ENCODE measurements at places on chromosomes 1 and 21.

DNA sequence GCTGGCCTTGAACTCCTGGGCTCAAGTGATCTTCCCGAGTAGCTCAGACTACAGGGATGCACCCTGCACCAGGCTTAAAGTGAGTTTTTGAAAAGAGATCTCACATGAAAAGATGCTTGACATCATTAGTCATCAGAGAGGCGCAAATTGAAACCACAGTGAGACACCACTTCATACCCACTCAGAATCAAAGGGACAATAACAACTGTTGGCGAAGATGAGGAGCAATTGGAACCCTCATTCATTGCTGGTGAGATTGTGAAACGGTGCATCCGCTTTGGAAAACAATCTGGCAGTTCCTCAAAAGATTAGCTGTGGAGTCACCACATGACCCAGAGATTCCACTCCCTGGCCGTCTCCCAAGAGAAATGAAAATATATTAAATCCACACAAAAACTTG lies 122.3 kb downstream of the PGBD5 start:
- DNase-seq = no peak

DNA sequence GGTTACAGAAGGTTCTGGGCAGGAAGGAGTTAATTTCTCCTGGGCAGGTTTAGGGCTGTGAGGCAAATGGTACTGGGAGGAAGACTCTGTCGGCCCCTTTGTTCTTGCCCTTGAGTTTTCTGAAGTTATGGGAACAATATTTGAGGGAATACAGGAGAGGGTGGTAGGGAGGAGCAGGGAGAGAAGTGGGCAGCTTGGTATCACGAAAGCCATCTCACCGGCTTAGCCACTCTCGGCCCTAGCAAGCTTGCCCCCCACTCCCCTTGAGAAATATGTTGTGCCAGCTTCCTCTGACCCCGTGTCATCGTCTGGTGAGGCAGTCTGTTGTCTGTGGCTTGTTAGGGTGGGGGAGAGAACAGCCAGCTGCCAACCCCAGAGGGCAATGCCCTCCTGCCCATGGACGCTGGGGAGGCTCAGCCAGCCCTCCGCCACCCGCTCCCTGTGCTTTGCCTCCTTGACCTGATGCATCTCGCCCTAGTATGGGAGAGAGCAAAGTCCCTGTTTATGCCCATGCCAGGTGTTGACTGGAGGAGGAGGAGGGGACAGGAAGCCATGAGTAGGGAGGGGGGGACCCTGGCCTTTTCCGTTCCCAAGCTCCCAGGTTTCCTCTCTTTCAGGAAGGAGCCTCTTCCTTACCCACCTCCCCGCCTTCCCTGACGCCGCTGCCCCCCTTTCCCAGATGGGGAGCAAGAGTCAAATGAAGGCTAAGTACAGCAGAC lies 1.2 kb downstream of the EFNA1 start:
- no peak for DNase-seq

DNA sequence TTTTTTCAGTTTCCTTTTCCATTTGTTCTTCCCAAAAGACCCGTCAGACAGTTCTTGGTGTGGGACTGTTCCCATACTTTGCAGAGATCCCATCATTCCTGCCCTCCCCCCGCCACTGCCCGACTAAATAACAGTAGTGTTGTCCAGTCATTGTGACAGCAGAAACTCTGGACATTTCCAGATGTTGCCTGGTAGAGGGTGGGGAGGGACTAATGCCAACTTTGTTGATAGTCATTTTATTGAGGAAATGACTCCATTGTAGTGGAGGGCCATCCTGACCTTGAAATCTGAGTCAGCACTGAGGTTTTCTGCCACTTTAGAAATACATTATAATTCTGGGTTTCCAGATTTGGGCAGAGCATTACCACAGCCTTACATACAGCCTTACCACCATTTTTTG lies 85.4 kb downstream of the CEP350 start:
- no peak for DNase-seq

- DNase-seq = no peak
Observed at GRCh38 chr1:44939061-44939460, 47.3 kb downstream of the EIF2B3 start.

GRCh38 chr1:157969697-157970485 lies 23.6 kb upstream of the KIRREL1 start:
- no peak for DNase-seq

- DNase-seq = no peak
Observed at GRCh38 chr1:87800006-87800405, 471.3 kb downstream of the LMO4 start.

DNA sequence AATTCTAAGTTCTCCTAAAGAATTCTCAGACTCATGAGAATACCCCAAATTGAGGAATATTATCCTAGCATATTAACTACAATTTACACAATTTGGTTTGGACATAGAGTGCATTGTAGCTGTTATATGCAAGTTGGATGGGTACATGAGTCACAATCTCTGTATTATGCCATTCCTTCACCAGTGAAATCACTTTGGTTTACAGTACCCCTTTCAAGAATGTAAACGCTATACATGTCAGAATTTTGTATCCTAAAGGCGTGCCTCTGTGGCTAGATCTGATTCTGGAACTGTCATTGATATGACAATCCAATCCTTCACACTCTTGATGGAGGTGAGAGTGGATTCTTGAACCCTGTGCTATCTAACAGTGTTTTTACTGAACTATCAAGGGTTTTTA lies 6.7 kb upstream of the IL10RB start:
- no peak for DNase-seq

DNA sequence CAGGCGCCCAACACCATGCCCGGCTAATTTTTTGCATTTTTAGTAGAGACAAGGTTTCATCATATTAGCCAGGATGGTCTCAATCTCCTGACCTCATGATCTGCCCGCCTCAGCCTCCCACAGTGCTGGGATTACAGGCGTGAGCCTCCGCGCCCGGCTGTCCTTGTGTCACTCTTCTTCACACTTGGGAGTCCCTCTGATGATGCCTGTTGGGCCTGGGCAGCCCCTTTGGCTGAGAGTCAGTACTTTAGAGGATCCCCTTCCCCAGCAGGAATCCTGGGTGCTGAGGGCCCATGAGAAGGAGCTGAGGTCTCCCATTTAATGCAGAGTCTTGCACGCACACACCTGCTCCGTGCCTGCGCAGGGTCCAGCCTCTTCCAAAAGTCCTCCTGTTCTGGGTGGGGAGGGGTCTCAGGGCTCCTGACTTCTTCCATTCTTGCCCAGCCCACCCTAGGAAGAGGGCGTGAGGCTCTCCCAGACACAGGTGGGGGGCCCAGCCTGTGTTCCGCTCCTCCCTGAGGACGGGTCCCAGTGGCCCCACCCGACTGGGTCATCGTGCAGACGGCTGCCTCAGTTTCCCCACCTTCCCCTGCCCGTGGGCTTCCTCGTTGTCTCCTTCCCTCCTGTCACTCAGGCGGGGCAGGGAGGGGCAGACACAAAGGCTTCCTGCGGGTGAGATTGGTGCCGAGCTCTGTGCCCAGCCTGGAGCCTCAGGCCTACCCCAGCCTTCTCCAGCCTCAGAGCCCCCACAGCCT lies 3.9 kb downstream of the TTLL10 start:
- DNase-seq = no peak

- no peak for DNase-seq
Observed at GRCh38 chr1:1892763-1893120, 1.9 kb upstream of the GNB1 start.

DNA sequence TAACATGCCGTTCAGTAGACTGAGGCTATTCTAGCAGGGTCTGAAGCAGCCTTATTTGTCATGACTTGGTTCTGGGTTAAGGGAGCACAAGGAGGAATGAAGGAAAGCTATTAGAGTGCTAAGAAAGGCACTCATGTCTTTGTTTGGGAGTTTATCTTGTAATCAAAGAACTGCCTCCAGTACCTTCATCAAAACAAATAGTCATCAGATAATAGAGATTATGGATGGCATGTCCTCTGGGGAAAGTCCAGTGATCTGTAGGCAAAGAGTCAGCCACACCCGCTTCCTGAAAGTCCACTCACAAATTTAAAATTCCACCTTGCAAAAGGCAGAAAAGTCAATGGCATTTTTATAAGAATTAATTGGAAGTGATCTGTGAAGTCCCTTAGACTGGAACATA lies 56.8 kb downstream of the ESRRG start:
- no peak for DNase-seq

DNA sequence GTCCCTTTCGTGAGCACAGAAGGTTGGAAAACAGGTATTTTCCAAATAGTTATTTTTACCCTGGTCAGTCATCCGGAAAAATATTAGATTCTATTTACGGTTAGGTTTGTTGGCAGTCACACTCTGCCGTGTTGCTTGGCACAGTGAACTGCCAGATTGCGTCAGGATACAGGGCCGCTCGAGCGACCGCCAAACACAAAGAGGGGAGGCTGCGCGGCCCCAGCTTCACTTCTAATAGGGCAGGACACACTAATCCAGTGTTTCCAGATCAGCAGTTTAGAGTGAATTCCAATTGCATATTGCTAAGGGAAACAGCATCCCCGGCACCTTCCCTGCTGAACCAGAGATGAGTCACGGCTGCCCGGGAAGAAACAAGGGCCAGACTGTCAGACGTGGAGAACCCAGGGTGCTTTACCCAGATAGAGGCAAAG lies 22.9 kb downstream of the UMODL1 start:
- no peak for DNase-seq

DNA sequence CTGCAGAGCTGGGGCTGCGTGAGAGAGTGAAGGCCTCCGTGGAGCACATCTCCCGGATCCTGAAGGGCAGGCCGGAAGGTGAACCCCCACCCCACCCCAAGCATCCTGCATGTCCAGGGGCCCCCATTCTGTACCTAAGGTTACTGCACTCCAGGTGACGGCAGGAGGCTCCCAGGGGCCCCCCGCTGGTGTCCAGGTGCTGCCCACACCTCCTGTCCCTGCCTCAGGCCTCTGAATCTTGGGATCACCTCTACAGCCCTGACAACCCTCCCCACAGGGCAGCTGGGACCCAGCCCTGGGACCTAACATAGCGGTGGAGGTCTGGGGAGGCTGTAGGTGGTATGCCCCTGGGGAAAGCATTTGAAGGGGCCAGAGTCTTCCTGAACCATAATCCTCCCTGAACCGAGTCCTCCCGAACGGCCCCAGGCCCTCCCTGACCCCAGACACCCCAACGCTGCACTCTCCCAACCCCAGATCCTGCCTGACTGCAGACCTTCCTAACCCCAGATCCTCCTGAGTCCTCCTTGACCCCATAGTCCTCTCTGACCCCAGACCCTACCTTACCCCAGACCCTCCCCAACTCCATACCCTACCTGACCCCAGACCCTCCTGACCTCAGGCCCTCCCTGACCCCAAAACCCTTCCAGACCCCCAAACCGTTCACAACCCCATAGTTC lies 33.5 kb downstream of the TRIM11 start:
- DNase-seq = no peak

GRCh38 chr1:235571482-235571881 lies 67.2 kb upstream of the B3GALNT2 start:
- DNase-seq = no peak

DNA sequence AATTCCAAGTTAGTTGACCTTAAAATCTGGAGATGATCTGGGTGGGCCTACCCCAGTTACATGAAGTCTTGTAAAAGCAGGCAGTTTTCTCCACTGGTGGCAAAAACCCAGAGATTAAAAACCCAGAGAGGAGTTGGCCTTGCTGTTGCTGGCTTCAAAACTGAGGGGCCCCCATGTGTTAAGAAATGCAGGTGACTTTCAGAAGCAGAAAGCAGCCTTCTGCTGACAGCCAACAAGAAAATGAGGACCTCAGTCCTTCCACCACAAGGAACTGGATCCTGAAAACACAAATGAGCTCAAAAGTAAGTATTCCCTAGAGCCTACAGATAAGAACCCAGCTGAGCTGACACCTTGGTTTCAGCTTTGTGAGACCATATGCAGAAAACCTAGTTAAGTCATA lies 343.7 kb upstream of the ZRANB2 start:
- no peak for DNase-seq

- no peak for DNase-seq
Observed at GRCh38 chr1:94042388-94042787, 78.6 kb downstream of the ABCA4 start.

GRCh38 chr1:28893403-28894102 lies 20.8 kb upstream of the EPB41 start:
- DNase-seq = no peak

DNA sequence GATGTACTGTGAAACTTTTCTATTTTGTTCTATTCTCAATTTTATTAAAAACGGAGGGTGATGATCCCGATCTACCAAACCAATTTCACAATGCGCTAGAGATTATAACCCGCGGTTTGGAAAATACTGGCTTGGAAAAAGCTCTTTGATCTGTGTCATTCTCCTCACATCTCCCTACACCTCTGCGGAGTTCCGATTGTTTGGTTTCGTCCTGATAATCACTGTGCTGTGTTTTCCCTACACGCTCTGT lies 536 bp upstream of the ABCD3 start:
- DNase-seq = no peak

- DNase-seq = no peak
Observed at GRCh38 chr1:162712317-162713029, 78.0 kb upstream of the HSD17B7 start.

- DNase-seq = no peak
Observed at GRCh38 chr1:184164536-184164935, 113.0 kb downstream of the TSEN15 start.

DNA sequence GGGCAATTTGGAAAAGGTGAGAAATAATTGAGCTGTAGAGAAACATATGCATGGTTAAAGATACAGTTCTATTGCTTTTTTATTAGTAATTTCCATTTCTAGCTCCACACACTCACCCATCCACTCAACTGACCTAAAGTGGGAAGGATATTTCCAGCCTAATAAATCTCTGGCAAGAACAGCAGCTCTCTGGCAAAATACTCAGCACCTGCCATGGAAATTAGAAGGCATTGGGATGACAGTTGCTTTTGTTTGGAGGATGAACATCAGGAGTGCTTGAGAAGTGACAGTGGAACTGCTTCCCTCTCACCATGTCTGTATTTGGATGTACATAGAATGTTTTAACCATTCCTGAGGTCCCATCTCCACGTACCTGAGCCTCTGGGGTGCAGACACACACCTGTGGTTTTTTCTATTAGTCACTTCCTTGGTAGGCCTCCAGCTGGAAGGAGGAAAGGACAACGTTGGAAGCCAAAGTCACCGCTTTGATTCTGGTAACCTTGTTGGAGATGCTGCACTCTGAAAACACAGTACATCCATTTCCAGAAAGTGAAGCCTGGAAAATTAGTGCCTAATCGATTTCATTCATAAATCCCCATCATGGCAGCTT lies 62.3 kb upstream of the RUNX1 start:
- no peak for DNase-seq

Measured in stimulated activated CD8-positive, alpha-beta memory T cell treated with anti-CD3 and anti-CD28 coated beads, Interleukin-12 subunit alpha, Interleukin-12 subunit beta, amount 100 ng/mL, for 1 hour (primary cell).